ENCODE measurements at places on chromosomes 12 and 14.

DNA sequence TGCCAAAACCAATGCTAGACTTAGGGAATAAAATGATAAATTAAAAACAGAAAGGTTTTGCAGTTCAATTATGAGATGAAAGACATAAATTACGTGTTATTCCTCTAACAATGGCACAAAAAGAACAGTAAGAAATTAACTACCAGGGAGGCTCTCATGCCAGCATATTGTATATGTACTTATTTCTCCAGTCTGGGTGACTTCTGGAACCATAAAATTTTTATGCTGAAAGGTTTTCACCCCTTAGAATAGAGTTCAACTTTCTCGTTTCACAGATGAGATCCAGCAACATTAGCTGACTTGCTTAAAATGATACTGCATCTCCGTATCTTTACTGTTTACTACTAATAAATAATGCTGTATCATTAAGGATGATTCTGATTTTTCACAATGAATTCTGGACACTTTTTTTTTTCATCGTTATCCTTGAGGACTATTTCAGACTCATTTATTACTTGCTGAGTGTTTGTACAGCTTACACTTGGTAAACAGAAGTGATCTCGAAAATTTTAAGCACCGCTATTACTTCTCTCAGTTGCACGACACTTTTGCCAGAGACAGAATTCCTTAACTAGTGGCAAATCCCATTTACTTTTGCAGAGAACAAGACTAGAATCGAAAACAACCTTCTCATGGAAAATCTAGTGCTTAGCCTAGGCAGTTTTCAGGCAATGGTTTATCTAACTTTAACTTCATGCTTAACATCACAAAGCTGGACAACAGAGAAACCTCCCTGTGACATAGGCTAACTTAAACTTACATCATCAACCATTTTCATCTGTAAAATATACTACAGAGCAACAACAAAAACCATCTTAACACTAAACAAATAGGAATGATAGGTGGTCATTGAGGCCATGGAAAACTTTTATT is 2.7 kb downstream of the RSRC2 start:
- no peak for DNase-seq

GRCh38 chr14:68816943-68817430 is 24.1 kb upstream of the ZFP36L1 start:
- no peak for DNase-seq

GRCh38 chr12:3777206-3777809 is 24.4 kb upstream of the CRACR2A start:
- DNase-seq: peak; percentile 50

- DNase-seq: no peak
These were observed 601.8 kb downstream of the SLC16A7 start for GRCh38 chr12:60197589-60197988.

DNA sequence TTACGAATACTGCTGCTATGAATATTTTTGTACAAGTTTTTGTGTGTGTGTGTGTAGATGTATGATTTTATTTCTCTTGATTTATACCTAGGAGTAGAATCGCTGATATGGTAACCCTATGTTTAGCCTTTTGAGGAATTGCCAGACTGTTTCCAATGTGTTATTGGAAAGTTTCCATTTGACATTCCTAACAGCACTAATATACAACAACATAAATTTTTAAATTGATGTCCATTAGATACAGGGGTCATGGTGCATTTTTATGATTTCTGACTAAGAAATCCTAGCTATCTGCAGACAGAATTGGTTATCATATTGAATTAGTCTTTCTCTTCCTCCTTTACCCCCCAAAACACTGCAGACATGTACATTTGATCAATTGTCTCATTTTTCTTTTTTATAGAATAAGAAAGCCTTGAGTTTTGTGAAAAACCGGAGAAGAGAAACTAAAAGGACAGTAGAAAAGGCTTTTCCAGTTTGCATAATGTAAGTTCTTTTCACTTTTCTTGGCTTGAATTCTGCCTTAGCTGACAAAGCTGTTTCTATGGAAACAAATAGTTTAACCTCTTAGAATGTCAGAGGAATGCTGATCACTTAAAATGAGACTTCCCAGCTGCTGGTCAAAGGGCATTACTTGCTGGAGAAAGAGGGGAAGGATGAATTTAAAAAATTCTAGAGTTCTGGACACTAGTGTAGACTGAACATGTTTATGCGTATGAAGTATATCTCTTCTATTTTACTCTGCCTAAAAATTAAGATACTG is 28.2 kb downstream of the PALS1 start:
- no peak for DNase-seq

- no peak for DNase-seq
These were observed 51.6 kb upstream of the PIWIL1 start for GRCh38 chr12:130286041-130286440.

GRCh38 chr14:31510222-31510621 is 22.4 kb upstream of the GPR33 start:
- DNase-seq: peak; percentile 6

GRCh38 chr12:102865821-102866615 is 51.0 kb downstream of the PAH start:
- no peak for DNase-seq

GRCh38 chr12:58548801-58549200 is 371.5 kb downstream of the LRIG3 start:
- DNase-seq: no peak

DNA sequence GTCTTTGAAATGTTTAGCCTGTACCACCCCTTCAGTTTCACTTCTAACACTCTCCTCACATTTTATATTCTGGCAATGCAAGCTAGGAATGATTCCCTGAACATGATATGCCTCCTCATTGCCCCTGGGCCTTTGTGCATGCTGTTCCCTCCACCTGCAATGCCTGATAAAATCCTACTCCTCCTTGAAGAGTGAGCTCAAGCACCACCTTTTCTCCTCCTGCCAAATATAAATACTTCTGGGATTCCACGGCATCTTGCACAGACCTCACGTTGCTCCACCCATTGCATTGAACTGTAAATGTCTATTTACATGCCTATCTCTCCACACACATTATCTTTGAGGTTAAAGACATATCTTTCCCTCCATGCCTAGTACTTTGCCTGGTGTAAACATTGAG is 21.1 kb downstream of the NKX2-1 start:
- DNase-seq: no peak

DNA sequence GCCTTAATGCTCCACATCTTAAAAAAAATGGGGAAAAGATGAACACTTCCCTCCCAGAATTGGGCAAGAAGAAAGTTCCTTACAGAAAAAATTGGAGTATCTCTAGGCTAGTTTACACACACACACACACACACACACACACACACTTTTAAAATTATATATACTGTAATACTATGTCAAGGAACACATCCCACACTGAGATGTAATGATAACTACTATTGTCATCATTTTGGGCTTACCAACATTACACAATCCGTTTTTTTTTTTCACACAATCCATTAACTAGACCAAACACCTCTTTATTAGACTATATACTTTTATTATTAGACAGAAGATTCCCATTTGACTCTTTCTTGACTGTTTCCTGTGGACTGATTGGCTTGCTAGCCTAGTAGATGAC is 2.5 kb downstream of the LTBR start:
- DNase-seq: no peak

DNA sequence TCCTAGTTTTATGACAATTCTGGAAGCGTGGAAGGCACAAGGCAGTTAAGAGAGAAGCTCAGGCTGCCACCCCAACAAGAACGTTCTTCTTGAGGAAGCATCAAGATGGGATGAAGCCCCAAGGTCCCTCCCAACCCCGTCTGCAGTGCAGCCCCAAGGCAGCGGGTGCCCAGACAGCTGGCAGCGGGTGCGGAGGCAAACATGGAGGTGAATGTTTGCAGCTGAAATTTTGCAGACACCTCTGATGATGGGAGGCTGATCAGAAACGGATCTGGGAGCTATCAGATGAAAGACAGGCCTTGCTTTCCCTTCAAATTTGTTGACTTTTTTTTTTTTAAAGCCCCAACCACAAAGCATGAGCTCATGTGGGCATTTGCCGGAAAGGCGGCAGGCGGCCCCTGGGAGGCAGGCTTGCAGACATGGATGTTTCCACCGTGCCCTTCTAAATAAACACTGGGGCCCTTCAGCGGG is 230.7 kb upstream of the RTL1 start:
- no peak for DNase-seq

- DNase-seq: no peak
These were observed 84.6 kb upstream of the BCL2L14 start for GRCh38 chr12:11986165-11986564.

- no peak for DNase-seq
These were observed 120.5 kb downstream of the PHETA1 start for GRCh38 chr12:111248236-111249017.

DNA sequence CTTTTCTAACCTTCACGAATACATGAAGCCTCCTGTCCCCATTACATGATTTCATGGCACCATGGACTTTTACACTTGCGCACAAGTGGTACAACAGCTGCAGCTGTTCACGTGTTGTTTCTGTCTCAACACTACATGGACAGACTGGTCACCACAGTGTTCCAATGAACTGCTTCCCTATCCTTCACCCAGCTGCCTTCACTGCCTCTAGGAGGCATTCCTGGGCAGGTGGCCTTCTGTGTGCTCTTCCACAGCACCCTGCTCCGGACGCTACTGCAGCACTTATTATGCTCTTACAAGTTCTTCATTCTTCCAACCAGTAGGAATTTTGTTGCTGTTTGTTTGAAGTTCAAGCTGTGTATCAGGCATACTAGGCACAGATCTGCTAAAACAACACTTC is 1.5 kb downstream of the MTERF2 start:
- no peak for DNase-seq

DNA sequence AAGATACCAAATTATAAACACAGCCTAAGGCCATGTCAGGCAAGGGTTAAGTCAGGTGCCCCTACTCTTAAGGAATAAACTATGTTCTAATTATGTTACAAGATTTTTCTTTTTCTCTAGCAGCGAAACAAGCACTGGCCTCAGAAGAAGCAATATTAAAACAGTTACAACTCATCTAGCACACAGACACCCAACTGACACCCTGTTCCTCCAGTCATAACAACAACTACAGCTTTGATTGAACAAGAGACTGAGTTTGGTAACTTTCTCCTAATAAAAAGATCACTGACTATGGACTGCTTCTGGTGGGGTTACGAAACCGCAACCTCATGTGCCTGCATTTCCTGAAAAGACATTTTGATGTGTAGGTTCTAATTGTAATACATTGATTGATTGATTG is 3.3 kb upstream of the DAO start:
- DNase-seq: no peak

GRCh38 chr12:5220099-5220498 is 176.4 kb downstream of the KCNA5 start:
- no peak for DNase-seq

DNA sequence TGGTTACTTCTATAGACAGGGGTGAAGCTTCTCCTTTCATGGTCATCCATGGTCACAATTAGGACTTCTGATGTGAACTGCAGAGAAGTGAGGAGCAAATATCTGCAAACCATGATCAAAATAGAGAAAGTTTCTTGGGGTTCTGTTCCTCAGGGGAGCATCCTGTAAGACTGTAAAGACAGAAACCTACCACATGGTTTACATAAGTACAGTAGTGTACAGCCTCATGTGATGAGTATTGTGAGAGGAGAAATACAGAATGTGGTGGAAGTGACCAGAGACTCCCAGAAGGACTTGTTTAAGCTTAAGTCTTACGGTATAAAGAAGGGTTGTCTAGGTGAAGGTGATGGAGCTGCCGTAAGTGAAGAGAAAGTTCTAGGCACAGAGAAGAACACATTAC is 484.7 kb downstream of the LRIG3 start:
- no peak for DNase-seq

GRCh38 chr14:49863487-49864281 is 11.1 kb upstream of the NEMF start:
- no peak for DNase-seq

GRCh38 chr12:7695566-7696197 is at the start of gene GDF3:
TSS of gene GDF3 (minus strand) at chr12:7695775. CDS start at chr12:7695728, 47 bp downstream.
- DNase-seq: no peak

DNA sequence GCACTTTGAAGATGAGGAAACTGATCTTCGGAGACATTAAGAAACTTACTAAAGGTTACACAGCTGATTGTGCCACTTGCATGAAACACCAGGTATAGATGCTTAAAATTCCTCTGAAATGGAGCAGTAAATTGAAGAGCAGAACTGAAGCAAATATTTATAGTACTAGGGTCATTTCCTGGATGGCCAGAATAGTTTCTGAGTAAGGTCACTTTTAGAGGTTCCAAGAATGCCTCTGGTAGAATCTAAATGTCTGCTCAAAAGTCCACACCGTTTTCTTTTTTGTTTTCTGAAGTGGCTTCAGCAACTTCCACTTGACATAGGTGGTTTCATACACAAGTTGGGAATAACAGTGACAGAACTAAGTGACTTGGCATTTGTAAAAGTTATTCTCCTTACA is 19.4 kb downstream of the TPH2 start:
- no peak for DNase-seq

DNA sequence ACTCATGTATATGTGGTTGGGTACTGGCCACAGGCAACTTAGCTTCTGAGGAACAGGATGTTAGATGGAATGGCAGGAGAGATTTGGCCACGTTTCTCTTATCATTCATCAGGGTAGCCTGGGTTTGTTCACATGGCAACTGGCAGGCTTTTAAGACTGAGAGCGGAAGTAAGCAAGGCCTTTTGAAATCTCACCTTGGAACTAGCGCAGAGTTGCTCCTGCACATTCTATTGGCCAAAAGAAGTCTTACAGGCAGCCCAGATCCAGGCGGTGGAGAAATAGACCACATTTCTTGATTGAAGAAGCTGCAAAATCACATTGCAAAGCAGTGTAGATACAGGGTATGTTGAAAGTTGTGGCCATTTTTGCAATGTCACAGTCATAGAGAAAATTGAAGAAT is 3.7 kb downstream of the CLEC4A start:
- no peak for DNase-seq

- DNase-seq: no peak
These were observed 732.5 kb downstream of the GALC start for GRCh38 chr14:87260460-87260859.

DNA sequence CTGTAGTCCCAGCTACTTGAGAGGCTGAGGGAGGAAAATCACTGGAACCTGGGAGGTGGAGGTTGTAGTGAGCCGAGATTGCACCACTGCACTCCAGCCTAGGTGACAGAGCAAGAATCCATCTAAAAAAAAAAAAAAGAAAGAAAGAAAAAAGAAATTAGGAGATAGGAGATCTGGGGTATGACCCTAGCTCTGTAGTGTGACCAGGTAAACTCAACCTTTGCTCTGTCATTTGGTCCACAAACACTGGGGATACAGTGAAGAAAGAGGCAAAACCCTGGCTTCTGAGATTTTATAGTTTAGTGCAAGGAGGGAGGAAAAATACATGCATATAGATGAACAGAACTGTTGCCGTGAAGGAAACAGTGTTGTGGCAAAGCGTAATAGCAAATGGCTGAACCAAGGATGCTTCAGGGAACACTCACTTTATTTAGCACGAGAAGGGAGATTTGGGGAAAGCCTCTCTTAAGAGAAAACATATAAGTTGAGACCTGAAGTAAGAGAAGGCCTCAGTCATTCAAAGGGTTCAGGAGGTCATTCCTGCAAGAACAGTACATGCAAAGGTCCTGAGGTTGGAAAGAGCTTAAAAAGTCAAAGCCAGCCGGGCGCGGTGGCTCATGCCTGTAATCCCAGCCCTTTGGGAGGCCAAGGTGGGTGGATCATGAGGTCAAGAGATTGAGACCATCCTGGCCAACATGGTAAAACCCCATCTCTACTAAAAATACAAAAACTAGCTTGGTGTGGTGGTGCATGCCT is 29.6 kb upstream of the ATXN2 start:
- DNase-seq: no peak
